ENCODE measurements at places on chromosomes 7 and 10. TPM values are rescaled to one million over a fixed set of nuclear protein-coding genes. Genes with fewer than 3 reads are reported as not detected.
A peak's percentile ranks its signal among the peaks of the same experiment; 100 is the strongest.

CXCL12 gene
- 17.5 TPM for total RNA-seq

TLL2 gene
- total RNA-seq, result not detected

CALHM1 gene
- not detected for total RNA-seq

DNA sequence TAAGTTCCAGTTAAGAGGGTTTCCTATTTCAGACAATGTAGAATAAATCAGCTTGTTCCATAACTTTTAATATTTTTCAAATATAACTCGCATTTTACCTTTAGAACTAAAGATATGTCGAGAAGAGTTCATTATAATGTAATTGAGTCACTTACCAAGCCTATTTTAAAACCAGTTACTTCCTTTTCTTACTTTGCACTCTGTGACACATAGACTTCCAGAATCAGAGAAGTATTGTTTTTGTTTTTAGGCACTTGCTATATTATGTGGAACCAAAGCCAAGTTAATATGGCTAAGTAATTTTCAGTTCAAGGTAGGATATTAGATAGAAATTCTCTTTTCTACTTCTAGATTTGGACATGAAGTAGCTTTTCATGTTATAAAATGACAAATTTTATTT lies 182.7 kb upstream of the PRPS1L1 start:
- peaks cover 14% of the 10 kb centered on the region for H3K4me1 ChIP-seq
- no peaks in the 10 kb centered on the region for H3K27me3 ChIP-seq
- H3K4me3 ChIP-seq, result no peak overlapping the region
- H3K36me3 ChIP-seq, result no peaks in the 10 kb centered on the region

GRCh38 chr7:134777908-134778580 lies 1.4 kb upstream of the CALD1 start:
- H3K4me1 ChIP-seq, result peaks cover 10% of the 10 kb centered on the region
- no peaks in the 10 kb centered on the region for H3K36me3 ChIP-seq

DNA sequence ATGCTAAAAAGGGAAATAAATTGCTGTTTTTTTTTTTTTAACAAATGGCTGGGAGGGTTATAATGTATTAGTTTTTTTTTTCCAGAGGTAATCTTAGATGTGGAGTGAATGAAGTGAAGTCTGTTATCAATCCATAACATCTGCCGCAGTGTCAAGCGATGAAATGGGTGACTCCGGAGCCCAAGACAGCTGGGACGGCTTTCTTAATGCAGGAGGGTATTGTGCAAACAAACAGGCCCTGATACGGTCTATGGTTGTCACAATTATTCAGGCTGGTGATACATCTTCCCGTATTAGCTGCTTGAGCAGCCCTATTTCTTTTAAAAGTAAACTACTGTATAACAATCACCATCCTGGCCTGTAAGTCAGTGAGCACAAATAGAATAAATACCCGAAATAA lies 1231.2 kb downstream of the GATA3 start:
- H3K4me1 ChIP-seq, result no peaks in the 10 kb centered on the region
- no peaks in the 10 kb centered on the region for H3K27me3 ChIP-seq
- DNase-seq, result no peak
- no peaks in the 10 kb centered on the region for H3K36me3 ChIP-seq
- H3K4me3 ChIP-seq, result no peak overlapping the region

DNA sequence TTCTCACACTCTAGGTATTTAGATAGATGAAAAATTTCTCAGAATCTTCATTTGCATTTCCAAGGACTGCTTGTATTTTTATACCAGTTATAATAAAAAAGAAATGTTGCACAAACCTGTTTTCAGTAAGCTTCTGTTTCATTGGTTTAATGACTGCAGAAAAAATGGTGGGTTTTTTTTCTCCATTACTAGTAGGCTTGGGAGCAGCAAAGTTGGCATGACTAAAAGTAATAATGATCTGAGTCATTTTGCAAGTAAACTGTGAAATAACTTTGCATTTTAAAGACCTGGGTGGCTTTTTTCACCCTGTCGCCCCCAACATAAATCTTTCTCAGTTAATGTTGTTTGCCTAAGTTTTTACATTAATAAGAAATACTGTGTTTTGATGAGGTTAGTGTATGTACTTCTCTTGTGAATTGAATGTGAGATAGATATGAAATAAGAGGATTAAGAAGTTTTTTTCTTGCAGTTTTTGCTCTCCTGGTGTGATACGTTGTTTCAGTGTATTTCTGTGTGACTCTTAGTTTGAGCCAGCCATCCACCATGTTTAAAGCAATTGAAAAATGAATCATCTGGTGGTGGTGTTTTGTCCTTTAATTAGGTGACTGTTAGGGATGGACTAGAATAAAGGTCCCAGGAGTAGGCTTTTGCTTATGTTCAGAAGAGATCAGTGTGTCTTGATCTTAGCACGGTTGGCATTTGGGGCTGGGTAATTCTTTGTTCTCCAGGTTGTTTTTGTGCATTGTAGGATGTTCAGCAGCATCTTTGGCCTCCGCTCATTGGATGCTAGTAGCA lies 1.8 kb downstream of the GNAI1 start:
- DNase-seq, result no peak
- H3K27me3 ChIP-seq, result no peaks in the 10 kb centered on the region
- H3K4me3 ChIP-seq, result peak overlapping the region; percentile 86
- H3K27ac ChIP-seq, result no peak overlapping the region

DNA sequence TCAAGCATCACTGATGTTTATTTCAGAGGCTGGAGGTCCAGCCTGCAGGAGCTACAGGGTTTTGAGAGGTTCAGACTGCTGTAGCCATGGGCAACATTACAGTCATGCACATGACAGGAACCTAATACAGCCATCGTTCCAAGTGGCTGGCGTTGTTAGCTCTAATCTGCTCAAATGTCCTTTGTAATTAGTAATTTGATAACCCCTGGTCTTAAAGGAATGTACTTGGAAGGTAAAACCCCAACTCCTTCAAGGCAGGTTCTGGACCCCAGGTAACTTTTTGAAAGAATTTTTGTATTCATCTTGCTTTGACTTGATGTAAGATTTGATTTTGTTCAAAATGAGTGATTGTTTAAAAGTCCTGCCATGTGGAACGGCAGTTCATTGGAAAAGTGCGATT lies 34.7 kb upstream of the FOXI2 start:
- H3K27me3 ChIP-seq, result no peaks in the 10 kb centered on the region
- DNase-seq, result no peak
- no peaks in the 10 kb centered on the region for H3K4me1 ChIP-seq
- no peak overlapping the region for H3K27ac ChIP-seq
- no peak overlapping the region for H3K4me3 ChIP-seq

GRCh38 chr7:27808626-27809025 lies 68.7 kb downstream of the TAX1BP1 start:
- H3K4me3 ChIP-seq, result no peak overlapping the region
- peak overlapping the region; percentile 18 for H3K27ac ChIP-seq
- peaks cover 55% of the 10 kb centered on the region for H3K4me1 ChIP-seq
- no peaks in the 10 kb centered on the region for H3K27me3 ChIP-seq

DNA sequence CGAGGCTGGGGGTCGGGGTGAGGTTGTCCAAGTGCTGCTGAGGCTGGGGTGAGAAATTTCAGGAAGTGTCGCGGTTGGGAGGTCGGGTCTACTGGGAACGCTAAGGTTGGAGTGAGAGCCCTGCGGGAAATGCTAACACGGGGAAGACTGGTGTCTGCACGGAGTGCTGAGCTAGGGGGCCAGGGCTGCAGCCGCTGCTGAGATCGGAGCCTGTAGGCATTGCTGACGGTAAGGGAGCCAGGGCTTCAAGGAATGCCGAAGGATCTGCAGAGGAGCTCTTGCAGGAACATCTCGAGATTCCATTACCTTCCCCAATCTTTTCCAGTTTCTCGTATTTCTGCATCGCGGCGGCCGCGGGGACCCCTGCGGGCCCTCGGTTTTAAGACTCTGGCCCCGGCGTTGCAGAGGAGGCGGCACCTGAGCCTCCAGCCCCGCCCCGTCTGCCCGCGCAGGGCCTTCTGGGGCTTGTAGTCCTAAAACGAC lies at the start of gene CDK5:
CDK5 (minus strand) TSS at position 392 of the 483 bp plus-strand sequence; CDS start at position 343, 49 bp downstream.
- H3K4me3 ChIP-seq, result peak within 1 kb of the TSS; percentile 98
- peaks cover 36% of the 10 kb centered on the region for H3K4me1 ChIP-seq
- no peaks in the 10 kb centered on the region for H3K36me3 ChIP-seq
- peak within 1 kb of the TSS; percentile 92 for H3K27ac ChIP-seq

GRCh38 chr7:142454862-142455261 lies 197.0 kb upstream of the PRSS58 start:
- no peak overlapping the region for H3K27ac ChIP-seq
- H3K36me3 ChIP-seq, result no peaks in the 10 kb centered on the region
- DNase-seq, result no peak
- no peaks in the 10 kb centered on the region for H3K27me3 ChIP-seq
- no peak overlapping the region for H3K4me3 ChIP-seq
- H3K4me1 ChIP-seq, result no peaks in the 10 kb centered on the region

- peaks cover 6% of the 10 kb centered on the region for H3K4me1 ChIP-seq
- DNase-seq, result peak; percentile 27
- H3K27ac ChIP-seq, result peak overlapping the region; percentile 20
Observed at GRCh38 chr10:48604039-48604990, 558 bp downstream of the ARHGAP22 start.

All from adrenal gland (tissue), 19 donors.